ENCODE measurements at places on chromosomes 16 and 17. TPM values are rescaled to one million over a fixed set of nuclear protein-coding genes. Genes with fewer than 3 reads are reported as not detected.

MMD gene
- total RNA-seq = 12.6 TPM

ATMIN gene
- 26.0 TPM for total RNA-seq

PABPN1L gene
- not detected for total RNA-seq

TNFRSF12A gene
- total RNA-seq = 229 TPM

PIRT gene
- not detected for total RNA-seq

CDRT15L2 gene
- not detected for total RNA-seq

KRT222 gene
- total RNA-seq = not detected

ZP2 gene
- total RNA-seq = not detected

NOD2 gene
- 0.40 TPM for total RNA-seq

HBZ gene
- not detected for total RNA-seq

PIK3R6 gene
- 1.00 TPM for total RNA-seq

ABCA6 gene
- total RNA-seq = 14.6 TPM

CCL16 gene
- total RNA-seq = not detected

CSH1 gene
- not detected for total RNA-seq

KRTAP2-2 gene
- total RNA-seq = not detected

DPEP3 gene
- total RNA-seq = not detected

SULT1A1 gene
- total RNA-seq = 23.2 TPM

RASL10B gene
- 22.0 TPM for total RNA-seq

GABARAPL2 gene
- 233 TPM for total RNA-seq

CLDN7 gene
- 0.75 TPM for total RNA-seq

ZNF423 gene
- total RNA-seq = 8.6 TPM

ITGB4 gene
- total RNA-seq = 5.7 TPM

MAPT gene
- 44.4 TPM for total RNA-seq

ROGDI gene
- 69.9 TPM for total RNA-seq

CNTNAP1 gene
- total RNA-seq = 7.0 TPM

KRT20 gene
- total RNA-seq = not detected

ARL4D gene
- total RNA-seq = 4.4 TPM

BMERB1 gene
- total RNA-seq = 70.3 TPM

PRAC1 gene
- total RNA-seq = not detected

OTOP3 gene
- total RNA-seq = not detected

SLC13A2 gene
- not detected for total RNA-seq

KRTAP4-9 gene
- not detected for total RNA-seq

ATP2C2 gene
- total RNA-seq = not detected

PRSS21 gene
- total RNA-seq = not detected

NOL11 gene
- 22.0 TPM for total RNA-seq

ABCA3 gene
- 13.6 TPM for total RNA-seq

CYLD gene
- 39.5 TPM for total RNA-seq

KCNH4 gene
- not detected for total RNA-seq

LPO gene
- total RNA-seq = not detected
